ENCODE measurements at places on chromosomes 13 and 19. TPM values are rescaled to one million over a fixed set of nuclear protein-coding genes. Genes with fewer than 3 reads are reported as not detected.

The RNF6 gene
- total RNA-seq = 21.2 TPM

The CCDC169 gene
- not detected for total RNA-seq

The FPR2 gene
- 4.1 TPM for total RNA-seq

The S1PR5 gene
- total RNA-seq = 0.56 TPM

The CAPN12 gene
- 5.3 TPM for total RNA-seq

The THSD1 gene
- 2.8 TPM for total RNA-seq

The PGLYRP2 gene
- total RNA-seq = 9.9 TPM

The NALCN gene
- 0.09 TPM for total RNA-seq

The FUT1 gene
- 6.8 TPM for total RNA-seq

The LACC1 gene
- 2.6 TPM for total RNA-seq

The CARM1 gene
- 18.3 TPM for total RNA-seq

The SELENOV gene
- not detected for total RNA-seq

The SCN1B gene
- total RNA-seq = 4.9 TPM

The APOC1 gene
- 612 TPM for total RNA-seq

The RASAL3 gene
- total RNA-seq = 1.3 TPM

The CATSPERD gene
- total RNA-seq = not detected

The MRPL34 gene
- total RNA-seq = 23.3 TPM

The NKPD1 gene
- total RNA-seq = not detected

The RNF113B gene
- total RNA-seq = not detected

The ANKLE1 gene
- total RNA-seq = 0.42 TPM
